AG10803 (cell line): ENCODE measurements at places on chromosomes 12 and 14.

GRCh38 chr12:15698377-15698871 is 90.8 kb downstream of the EPS8 start:
- no peak for DNase-seq

DNA sequence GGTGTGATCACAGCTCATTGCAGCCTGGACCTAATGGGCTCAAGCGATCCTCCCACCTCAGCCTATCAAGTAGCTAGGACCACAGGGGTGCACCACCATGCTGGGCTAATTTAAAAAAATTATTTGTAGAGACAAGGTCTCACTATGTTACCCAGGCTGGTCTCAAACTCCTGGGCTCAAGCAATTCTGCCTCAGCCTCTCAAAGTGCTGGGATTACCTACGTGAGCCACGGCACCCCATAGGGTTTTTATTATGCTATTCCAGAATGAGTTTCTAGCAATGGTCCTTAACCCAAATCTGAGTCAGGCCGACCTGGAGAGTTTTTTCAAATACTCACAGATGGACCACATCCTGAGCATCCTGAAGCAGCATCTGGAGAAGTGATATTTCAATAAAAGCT is 159.8 kb downstream of the CPNE8 start:
- no peak for DNase-seq

GRCh38 chr12:6313326-6313940 is 3.0 kb downstream of the PLEKHG6 start:
- no peak for DNase-seq

DNA sequence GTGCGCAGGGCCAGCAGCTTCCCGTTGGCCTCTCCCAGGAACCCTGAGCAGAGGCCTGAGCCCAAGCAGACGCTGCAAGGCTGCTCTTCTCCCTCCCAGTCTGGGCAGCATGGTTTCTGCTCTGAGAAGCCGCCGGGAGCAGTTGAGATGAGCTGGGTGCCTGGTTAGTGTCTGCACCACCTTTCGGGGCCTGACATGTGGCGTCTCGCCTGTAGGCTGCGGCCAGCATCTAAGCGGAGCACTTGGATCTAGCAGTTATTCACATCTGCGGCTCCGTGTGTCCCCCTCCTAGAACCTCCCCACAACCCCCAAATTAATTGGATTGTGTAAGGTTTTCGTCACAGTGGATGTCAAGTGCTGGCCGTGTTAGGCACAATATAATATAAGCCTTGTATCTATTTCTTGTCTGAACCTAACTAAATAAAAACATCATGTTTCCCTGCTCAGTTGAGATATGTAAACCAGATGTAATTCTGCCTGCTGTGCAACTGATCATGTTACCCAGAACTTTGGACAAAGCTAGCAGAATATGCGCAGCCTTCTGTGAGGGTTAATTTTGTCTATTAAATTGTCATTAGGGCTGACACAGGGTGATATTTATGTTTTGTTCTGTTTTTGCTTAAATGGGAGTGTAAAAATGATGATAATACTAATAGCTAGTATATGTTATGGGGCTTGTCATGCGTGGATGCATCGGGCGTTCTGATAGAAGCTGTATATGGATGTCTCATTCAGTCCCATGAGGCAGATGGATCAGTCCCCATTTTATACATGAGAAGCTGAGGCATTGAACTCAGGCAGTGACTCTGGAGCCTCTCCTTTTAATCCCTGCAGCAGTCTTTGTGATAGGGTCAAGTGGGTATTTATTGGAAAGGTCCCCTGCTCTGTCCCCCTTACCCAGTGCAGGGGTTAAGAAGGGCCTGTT is 45.8 kb downstream of the ELK3 start:
- peak; percentile 82 for DNase-seq

DNA sequence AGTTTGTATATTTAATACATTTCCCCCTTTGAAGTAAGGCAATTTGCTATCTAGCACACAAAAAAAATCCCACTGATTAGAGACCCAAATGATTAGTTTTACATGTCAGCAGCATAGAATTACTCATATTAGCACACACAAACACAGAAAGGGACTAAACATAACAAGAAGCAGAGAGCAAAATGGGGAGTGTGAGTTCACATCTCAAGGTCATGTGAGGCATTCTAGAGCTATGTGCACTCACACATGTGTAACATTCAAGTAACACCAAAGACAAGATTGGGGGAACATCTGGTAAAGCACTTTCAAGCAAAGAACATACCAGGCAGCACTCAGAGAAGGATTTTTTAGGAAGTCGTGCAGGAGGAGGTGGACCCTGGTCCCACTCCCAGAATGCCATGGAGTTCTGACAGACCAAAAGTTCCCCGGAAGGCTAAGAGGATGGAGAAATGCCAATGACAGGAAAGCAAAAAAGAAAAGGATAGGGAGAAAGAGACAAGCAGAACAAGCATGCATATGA is 105.8 kb upstream of the SINHCAF start:
- peak; percentile 23 for DNase-seq

DNA sequence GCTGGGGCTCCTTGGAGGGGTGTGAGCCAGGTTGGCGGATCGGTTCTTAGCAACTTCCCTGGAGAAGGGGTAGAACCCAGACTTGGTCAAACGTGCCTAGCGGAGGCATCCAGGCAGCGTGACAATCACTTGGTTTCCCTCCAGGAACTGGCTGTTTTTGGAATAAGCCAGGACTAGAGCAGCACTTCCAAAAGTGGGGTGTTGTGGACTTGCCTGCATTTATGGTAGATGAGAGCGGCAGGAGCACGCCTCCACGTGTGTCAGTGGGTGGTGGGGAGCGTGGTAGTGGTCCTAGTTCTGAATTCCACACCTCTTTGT is 2.8 kb downstream of the PRMT8 start:
- DNase-seq: no peak

GRCh38 chr12:52585066-52585465 is 11.4 kb upstream of the KRT74 start:
- no peak for DNase-seq

DNA sequence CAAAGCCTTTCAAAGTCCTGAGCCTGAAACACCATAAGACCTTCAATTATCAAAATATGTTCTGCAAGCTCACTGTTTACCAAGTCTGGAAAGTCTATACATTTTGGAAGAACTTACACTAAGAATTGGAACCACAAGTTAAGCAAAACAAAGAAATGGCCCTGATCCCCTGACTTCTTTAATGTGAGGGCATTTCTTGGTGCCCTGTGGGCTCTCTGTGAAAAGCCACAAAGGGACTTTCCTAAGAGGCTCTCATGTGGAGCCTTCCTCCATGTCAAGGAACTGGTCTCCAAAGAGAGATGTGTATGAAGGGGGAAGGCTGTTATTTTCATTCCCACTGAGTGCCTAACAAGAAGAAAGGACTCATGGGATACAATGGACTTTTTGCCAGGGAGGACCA is 13.5 kb upstream of the MYH6 start:
- DNase-seq: no peak

GRCh38 chr14:64507376-64508156 is 3.0 kb downstream of the ZBTB1 start:
- DNase-seq: no peak

DNA sequence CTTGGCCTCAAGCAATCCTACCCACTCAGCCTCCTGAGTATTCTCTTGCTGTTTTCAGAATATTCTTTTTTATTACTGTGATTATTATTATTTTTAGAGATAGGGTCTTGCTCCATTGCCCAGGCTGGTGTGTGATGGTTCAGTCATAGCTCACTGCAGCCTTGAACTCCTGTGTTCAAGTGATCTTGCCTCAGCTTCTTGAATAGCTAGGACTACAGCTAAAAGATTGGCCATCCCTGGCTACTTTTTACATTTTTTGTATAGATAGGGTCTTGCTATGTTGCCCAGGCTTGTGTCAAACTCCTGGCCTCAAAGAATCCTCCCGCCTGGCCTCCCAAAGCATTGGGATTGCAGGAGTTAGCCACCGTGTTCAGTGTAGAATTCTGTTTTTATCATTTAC is 73.3 kb downstream of the ERC1 start:
- DNase-seq: no peak

- DNase-seq: no peak
These were observed 27.8 kb downstream of the SNRNP35 start for GRCh38 chr12:123485756-123486155.

DNA sequence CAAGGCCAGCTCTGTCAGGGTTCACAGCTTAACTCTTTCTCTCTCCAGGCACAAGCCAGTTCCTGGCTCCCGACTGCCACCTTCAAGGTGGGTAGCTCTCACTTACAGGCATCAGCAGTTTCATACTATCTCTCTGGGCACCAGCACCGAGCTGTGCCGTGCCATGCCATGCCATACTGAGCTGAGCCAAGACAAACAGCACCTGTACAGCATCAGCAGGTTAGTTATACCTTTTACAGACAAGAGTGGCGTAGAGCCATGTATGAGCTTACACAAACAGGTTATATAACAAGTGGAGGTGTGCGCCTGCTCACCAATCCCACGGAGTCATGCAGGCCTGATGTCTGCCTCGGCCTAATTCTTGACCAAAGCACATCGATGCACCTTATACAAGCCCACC is 1098.7 kb downstream of the AACS start:
- DNase-seq: no peak

DNA sequence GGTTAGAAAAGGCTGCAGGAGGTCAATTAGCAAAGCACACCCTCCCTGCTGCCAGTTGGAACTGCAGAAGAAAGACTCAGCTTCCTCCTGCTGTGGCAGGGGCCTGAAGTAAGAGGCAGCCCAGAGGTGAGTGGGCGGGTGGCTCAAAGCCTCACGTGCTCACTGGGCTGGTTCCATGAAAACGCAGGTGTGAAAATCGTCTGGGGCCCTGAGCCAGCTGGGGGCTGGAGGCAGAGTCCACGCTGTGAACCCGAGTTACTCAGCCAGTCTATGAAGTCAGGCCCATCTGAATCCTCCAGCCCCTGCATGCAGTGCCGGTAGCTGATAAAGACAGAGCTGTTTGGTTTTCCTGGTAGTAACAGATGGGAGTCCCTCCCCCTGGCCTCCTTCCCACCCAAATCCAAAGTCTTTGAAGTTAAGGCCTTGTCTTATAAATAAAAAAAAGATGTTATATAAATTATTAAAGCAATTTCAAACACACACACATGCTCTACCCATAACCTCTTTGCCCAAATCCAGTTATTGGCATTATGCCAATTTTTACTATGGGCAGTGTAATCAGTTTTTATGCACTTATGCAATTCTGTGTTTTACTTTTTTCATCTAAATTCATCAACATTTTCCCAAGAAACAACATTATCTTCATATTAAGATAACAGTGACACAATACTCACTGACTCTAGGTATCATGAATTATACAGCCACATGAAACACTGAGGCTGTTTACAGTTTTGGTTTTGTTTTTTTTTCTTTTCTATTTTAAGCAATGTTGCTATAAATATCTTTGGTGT is 57.9 kb upstream of the PNMA1 start:
- no peak for DNase-seq

- DNase-seq: peak; percentile 11
These were observed 744 bp downstream of the STYX start for GRCh38 chr14:52730709-52731111.

DNA sequence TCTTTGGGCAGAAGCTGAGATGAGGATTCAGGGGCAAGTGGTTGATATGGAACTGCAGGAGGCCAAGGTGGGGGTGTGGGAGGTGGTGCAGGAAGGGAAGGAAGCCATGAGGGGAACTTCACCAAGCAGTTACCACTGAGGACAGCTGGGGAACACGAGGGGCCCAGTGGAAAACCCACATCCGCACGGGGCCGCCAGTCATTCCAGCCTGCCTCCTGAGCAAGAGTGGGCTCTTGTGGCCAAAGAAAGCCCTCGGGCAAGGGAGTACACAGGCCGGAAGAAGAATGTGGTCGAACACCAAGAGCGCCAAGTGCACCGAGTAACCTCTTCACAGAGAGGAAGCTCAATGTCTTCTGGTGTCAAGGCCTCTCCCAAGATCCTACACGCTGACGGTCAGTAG is 252.2 kb upstream of the FOXN3 start:
- no peak for DNase-seq

DNA sequence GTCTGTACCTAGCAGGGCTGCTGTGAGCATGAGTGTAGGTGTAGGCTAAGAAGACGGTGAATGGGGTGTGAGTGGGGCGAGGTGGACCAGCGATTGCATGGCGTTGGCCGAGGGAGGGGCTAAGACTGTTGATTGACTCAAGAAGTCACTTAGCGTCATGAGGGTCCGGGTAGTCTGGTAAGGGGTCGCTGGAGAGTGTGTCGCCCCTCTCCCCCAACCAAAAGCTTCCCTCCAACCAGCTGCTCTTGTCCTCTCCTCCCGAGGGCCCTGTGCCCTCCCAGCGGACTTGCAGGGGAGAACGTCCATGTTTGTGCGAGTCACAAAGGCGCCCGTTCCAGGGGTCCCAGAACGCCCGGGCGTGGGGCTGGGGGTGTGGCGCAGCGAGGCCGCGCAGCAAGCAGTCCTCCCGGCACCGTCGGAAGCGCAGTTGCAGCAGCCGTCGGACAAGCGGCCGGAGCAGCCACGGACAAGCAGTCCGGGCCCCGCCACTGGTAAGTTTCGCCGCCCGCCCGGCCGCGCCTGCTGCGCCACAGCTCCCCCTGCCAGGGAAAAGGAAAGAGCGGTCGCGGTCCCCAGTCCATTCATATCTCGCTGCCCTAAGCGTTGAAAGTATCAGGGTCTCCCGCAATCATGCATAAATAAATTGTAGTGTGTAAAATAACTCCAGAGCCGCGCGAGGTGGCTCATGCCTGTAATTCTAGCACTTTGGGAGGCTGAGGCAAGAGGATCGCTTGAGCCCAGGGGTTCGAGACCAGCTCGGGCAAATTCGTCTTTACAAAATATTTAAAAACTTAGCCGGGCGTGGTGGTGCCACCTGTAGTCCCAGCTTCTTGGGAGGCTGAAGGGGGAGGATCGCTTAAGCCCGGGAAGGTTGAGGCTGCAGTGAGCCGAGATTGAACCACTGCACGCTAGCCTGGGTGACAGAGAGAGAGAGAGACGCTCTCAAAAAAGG is at the start of gene CCDC63:
TSS of gene CCDC63 (plus strand) at position 373 of the 952 bp plus-strand sequence. CDS start 5,968 bp downstream, outside the sequence.
- DNase-seq: peak; percentile 26

- no peak for DNase-seq
These were observed 56.1 kb downstream of the EPS8 start for GRCh38 chr12:15733136-15733535.

DNA sequence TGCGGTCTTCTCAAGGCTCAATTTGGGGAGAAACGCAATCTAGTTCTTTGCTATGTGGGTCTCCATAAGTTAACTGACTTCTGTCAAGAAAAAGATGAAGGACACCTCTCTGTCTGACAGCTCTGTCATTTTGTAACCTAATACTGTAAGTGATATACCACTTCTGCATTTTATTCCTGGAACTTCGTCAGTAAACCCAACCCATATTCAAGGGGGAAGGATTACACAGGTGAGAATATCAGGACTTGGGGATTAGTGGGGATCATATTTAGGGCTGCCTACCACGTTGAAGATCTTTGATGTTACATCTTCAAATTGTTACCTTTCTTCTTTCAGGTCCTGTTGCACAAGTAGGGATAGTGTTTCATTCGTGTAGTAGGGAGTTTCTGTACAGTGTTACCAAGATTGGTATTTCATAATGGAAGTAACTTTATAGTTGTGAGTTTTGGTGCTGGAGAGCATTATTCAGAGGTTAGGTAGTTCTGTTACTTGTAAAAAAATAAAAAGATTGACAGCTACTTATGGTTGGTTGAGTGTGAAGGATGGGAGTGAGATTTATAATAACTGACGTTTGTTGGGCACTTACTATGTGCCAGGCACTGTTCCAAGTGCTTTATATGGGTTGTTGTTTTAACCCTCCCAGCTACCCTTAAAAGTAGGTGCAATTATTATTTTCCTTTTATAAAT is 1.6 kb downstream of the TMEM260 start:
- no peak for DNase-seq
